ENCODE measurements at places on chromosomes 5 and 9. TPM values are rescaled to one million over a fixed set of nuclear protein-coding genes. Genes with fewer than 3 reads are reported as not detected.

KIF20A gene
- not detected for total RNA-seq

LARP1 gene
- total RNA-seq = 152 TPM

DNA sequence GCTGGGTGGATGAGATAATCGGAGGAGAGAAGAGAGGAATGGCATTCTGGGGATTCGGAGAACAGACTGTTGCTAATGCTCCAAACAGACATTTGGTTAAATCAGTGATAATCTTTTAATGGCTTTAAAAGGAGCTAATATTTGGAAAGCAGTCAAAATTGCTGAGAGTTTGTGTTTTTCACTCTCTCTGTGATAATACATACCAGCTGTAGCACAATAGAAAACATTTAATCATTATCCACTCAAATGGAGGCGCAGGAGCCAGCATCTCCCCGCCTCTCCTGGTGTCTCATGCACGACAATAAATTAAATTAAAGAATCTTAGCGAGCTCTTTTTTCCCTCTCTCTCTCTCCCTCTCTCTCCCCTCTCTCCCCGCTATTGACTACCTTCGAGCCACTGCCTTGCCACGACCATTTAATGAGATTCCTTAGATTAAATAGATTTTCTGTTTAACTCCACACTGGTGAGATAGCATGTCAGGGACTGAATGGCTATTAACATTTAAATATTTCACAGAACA, 268.6 kb upstream of the MVB12B start:
- H3K4me3 ChIP-seq = no peak overlapping the region
- no peak for DNase-seq
- H3K27me3 ChIP-seq = no peaks in the 10 kb centered on the region
- H3K36me3 ChIP-seq = no peaks in the 10 kb centered on the region
- no peak overlapping the region for H3K27ac ChIP-seq

GRCh38 chr5:45793638-45794532, 97.7 kb upstream of the HCN1 start:
- H3K27me3 ChIP-seq = no peaks in the 10 kb centered on the region
- no peak overlapping the region for H3K27ac ChIP-seq
- H3K36me3 ChIP-seq = no peaks in the 10 kb centered on the region
- no peaks in the 10 kb centered on the region for H3K4me1 ChIP-seq

LECT2 gene
- total RNA-seq = not detected

DNA sequence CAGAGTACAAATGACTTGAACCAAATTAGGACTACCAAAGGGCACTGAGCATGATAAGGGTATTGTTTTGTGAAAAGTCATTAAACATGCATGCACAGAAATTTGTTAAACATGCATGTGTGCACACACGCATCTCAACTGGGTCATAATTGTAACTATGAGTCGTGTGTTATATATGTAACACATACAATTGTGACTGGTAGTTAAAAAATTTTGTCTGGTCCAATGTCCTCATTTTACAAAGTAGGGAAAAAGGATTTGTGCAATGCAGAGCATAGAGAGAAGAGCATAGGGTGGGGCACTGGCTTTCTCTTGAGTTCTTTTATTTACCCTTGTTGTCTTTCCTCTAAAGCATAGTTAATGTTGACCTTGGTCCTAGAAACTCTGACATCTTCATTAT, 19.3 kb upstream of the IGFBPL1 start:
- no peaks in the 10 kb centered on the region for H3K4me1 ChIP-seq
- no peak overlapping the region for H3K4me3 ChIP-seq
- H3K27ac ChIP-seq = no peak overlapping the region
- H3K36me3 ChIP-seq = no peaks in the 10 kb centered on the region
- H3K27me3 ChIP-seq = no peaks in the 10 kb centered on the region

- H3K4me1 ChIP-seq = no peaks in the 10 kb centered on the region
- no peak for DNase-seq
- H3K4me3 ChIP-seq = no peak overlapping the region
- H3K27me3 ChIP-seq = no peaks in the 10 kb centered on the region
- no peak overlapping the region for H3K27ac ChIP-seq
Measured at GRCh38 chr5:158802941-158803341, 296.8 kb downstream of the EBF1 start.

DNA sequence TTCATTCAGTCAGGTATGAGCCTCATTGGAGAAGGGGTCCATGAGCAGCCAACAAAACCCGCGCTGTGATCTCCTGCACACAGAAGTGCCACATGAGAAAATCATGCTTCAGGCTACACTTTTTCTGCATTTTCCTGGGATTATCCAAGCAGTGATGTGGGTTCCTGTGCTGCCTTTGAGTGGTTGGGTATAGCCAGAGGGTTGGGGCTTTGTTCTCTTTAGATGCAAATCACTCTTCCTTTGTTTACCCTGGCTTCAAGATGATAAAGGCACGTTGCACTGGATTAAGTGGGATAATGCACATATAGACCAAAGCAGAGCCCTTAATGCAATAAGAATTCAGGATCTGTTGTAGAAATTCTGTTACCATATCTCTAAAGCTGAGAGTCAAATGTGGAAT, 18.7 kb downstream of the ECM2 start:
- H3K4me1 ChIP-seq = no peaks in the 10 kb centered on the region
- H3K27me3 ChIP-seq = no peaks in the 10 kb centered on the region
- H3K36me3 ChIP-seq = no peaks in the 10 kb centered on the region
- H3K4me3 ChIP-seq = no peak overlapping the region
- no peak for DNase-seq
- no peak overlapping the region for H3K27ac ChIP-seq

- peak overlapping the region; percentile 30 for H3K27ac ChIP-seq
- peaks cover 84% of the 10 kb centered on the region for H3K4me1 ChIP-seq
- no peaks in the 10 kb centered on the region for H3K27me3 ChIP-seq
- H3K4me3 ChIP-seq = no peak overlapping the region
- DNase-seq = peak; percentile 71
Measured at GRCh38 chr5:148849461-148849860, 23.1 kb downstream of the ADRB2 start.

DNA sequence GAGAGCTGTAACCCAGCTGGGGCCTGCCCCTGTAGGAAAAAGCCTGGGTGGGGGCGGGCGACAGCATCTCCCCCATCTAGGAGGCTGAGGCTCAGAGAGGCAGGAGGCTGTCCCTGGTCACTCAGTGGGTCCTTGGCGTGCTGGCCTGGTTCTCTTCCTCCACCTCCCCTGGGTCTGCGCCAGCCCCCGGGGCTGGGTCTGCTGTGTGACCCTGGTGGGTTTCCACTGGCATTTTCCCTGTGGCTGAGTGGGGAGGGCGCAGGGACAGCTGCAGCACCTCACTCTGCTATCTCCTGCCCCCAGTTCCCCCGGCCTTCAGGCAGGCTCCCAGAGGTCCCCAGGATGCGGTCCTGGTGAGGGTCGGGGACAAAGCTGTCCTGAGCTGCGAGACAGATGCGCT, 59.5 kb upstream of the ASS1 start:
- no peak overlapping the region for H3K4me3 ChIP-seq
- DNase-seq = no peak
- H3K4me1 ChIP-seq = no peaks in the 10 kb centered on the region
- no peaks in the 10 kb centered on the region for H3K36me3 ChIP-seq
- no peaks in the 10 kb centered on the region for H3K27me3 ChIP-seq
- H3K27ac ChIP-seq = no peak overlapping the region

ESM1 gene
- total RNA-seq = 0.99 TPM

GRCh38 chr5:61052882-61053281, 107.9 kb downstream of the NDUFAF2 start:
- no peak overlapping the region for H3K27ac ChIP-seq
- H3K4me3 ChIP-seq = no peak overlapping the region
- no peaks in the 10 kb centered on the region for H3K36me3 ChIP-seq
- H3K4me1 ChIP-seq = no peaks in the 10 kb centered on the region

PCDHB9 gene
- total RNA-seq = 0.44 TPM

DNA sequence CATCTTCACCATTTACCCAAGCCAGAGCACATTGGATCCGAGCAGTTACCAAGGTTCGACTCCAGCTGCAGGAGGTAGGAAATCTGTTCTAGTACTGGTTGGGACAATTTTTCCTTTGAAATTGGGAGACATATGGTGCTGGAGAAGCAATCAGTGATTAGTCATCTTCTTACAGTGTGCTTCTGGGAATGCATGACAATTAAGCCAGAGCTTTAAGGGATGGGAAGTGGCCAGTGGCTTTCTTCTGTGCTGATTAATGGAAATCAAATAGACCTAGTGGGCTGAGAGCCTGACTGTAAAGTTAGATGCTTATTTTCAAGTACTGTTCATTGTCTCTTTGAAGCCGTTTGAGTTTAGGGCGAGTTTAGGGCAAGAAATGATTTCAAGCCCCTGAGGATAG, 152.1 kb downstream of the UNC13B start:
- no peaks in the 10 kb centered on the region for H3K27me3 ChIP-seq
- no peaks in the 10 kb centered on the region for H3K4me1 ChIP-seq
- H3K27ac ChIP-seq = no peak overlapping the region
- DNase-seq = no peak
- H3K4me3 ChIP-seq = no peak overlapping the region
- H3K36me3 ChIP-seq = no peaks in the 10 kb centered on the region

DNA sequence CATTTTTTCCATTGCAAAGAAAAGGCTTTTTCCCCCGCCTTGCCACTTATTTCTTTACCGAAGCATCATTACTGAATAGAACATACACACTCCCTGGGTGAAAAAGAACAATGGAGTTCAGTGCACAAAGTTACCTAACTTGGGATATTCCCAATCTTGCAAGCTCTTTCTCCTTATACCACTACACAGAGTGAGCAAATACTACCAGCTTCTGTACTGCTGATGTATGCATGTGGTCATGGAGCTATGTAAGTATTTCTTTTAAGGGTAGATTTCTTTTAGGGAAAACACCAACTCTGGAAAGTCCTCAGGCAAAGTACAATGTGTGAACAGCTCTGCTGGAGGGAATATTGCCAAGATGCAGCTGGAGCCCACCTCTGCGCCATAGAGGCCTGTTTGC, 81.1 kb downstream of the AOPEP start:
- no peak for DNase-seq
- no peaks in the 10 kb centered on the region for H3K4me1 ChIP-seq
- no peak overlapping the region for H3K4me3 ChIP-seq
- no peaks in the 10 kb centered on the region for H3K27me3 ChIP-seq
- no peak overlapping the region for H3K27ac ChIP-seq

DNA sequence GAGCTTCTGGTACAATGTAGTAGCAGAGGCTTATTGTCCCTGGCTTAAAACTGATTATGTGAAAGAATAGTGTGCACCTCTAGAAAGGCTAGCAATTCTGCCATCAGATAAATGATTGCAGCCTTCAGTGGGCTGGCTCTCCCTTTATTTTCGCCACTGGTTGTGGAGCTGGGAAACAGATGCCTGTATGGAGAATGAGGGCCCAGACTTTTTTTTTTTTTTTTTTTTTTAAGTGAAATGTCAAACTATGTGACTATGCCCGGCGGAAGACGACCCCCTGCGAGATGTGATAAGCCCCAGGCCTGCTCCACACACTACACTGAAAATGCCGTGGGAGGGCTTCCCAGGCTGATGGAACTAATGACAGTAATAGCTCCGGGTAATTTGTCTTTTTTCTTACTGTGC, 28.7 kb downstream of the ISL1 start:
- H3K36me3 ChIP-seq = no peaks in the 10 kb centered on the region
- H3K4me3 ChIP-seq = no peak overlapping the region
- H3K4me1 ChIP-seq = no peaks in the 10 kb centered on the region
- DNase-seq = no peak
- H3K27me3 ChIP-seq = no peaks in the 10 kb centered on the region

DNA sequence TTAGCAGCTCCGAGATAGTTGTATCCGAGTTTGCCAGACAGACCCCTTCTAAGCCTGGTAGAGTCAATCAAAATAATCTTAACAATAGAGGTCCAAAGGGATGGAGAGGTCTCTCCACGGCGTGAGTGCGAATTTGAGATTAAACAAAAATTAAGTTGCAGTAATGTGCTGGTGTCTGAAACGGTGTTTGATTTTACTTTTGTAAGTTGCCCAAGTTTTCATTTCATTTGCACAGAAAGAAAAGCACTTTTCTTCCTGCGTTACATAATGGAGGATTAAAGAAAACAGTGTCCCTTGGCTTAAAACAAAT, 1.2 kb downstream of the IRX1 start:
- no peak overlapping the region for H3K27ac ChIP-seq
- DNase-seq = no peak
- H3K36me3 ChIP-seq = no peaks in the 10 kb centered on the region
- no peaks in the 10 kb centered on the region for H3K4me1 ChIP-seq
- H3K27me3 ChIP-seq = peaks cover 11% of the 10 kb centered on the region
- no peak overlapping the region for H3K4me3 ChIP-seq

- DNase-seq = no peak
- H3K27me3 ChIP-seq = no peaks in the 10 kb centered on the region
- no peaks in the 10 kb centered on the region for H3K4me1 ChIP-seq
- H3K4me3 ChIP-seq = no peak overlapping the region
Measured at GRCh38 chr9:100785946-100786345, 208.1 kb downstream of the CAVIN4 start.

DNA sequence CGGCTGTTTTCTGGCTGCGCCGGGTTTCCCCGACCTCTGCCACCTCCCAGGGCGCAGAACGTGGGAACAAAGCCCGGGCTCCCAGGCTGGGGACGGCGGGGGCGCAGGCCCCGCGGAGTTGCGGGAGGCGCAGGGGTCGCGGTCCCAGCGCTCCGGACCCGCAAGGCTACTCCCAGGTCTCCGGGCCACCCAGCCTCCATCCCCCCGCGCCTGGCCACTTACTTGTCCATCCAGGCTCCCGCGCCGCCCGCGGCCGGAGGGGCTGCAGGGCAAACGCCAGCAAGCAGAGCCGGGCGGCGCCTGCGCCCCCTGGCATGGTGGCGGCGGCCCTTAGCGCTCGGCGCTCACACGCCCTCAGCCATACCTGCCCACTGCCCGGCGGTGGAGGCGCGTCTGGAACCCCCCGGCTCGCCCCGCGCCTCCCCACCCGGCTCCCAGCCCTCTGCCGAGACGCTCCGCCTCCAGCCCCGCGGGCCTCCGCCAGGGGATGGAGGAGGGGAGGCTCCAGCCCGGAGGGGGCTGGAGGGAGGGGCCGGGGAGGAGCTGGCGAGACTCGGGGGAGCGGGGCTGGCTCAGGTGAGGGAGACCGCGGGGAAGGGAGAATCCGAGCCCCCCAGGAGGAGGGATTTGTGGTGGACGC, at the start of gene ADAM19:
ADAM19 (minus strand) TSS at position 395 of the 640 bp plus-strand sequence; CDS start at position 316, 79 bp downstream.
- H3K27me3 ChIP-seq = no peaks in the 10 kb centered on the region
- peak within 1 kb of the TSS; percentile 73 for H3K27ac ChIP-seq
- H3K36me3 ChIP-seq = no peaks in the 10 kb centered on the region
- peak within 1 kb of the TSS; percentile 95 for H3K4me3 ChIP-seq

YIPF5 gene
- 56.3 TPM for total RNA-seq

DNA sequence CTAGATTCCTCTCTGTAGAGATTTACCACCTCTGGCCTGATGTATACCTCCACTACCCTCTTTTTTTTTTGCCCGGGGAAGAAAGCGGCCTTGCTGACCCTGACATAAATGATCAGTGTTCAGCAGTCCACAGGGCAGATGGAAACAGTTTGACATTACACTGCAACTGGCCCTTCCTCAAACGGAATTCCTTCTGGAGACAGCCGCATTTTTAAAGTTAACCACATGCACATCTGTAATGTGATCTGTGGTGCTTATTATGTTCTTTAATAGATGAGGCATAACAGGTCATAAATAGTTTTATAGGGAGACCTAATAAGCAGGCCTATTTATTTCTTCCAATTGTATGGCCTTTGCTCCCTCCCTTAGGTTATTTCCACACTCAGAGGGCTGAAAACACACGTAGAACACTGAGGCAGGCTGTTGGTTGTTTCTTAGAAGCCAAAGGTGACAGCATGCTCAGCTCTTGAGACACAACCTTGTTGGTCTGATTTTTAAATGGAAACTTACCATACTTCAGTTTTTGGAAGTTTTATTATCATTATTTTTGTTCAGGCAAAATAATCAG, 84.0 kb upstream of the APC start:
- no peaks in the 10 kb centered on the region for H3K27me3 ChIP-seq
- no peak overlapping the region for H3K4me3 ChIP-seq
- no peak overlapping the region for H3K27ac ChIP-seq
- no peak for DNase-seq
